ENCODE measurements at places on chromosomes 13 and 19. TPM values are rescaled to one million over a fixed set of nuclear protein-coding genes. Genes with fewer than 3 reads are reported as not detected.

CGB7 gene
- not detected for total RNA-seq

PINLYP gene
- total RNA-seq = 0.51 TPM

LGALS7 gene
- total RNA-seq = not detected

SYT5 gene
- total RNA-seq = not detected

RNF17 gene
- not detected for total RNA-seq

GFY gene
- total RNA-seq = not detected

PLIN5 gene
- total RNA-seq = not detected

NLRP9 gene
- total RNA-seq = not detected

ZNF837 gene
- 2.5 TPM for total RNA-seq

FAM187B gene
- not detected for total RNA-seq

PLIN4 gene
- total RNA-seq = not detected

MAG gene
- not detected for total RNA-seq

CPT1C gene
- 30.7 TPM for total RNA-seq

ELSPBP1 gene
- total RNA-seq = not detected

OR10H4 gene
- not detected for total RNA-seq

TIMM13 gene
- 76.1 TPM for total RNA-seq

C13orf42 gene
- not detected for total RNA-seq

CCDC169 gene
- total RNA-seq = 2.2 TPM

CPB2 gene
- total RNA-seq = not detected

GRCh38 chr13:99875391-99875790, 96.2 kb downstream of the ZIC5 start:
- no peaks in the 10 kb centered on the region for H3K27me3 ChIP-seq
- H3K36me3 ChIP-seq = no peaks in the 10 kb centered on the region
- H3K27ac ChIP-seq = no peak overlapping the region
- DNase-seq = no peak

GRCh38 chr19:37692956-37693620, 26.5 kb downstream of the ZNF607 start:
- no peak for DNase-seq
- peak overlapping the region; percentile 22 for H3K4me3 ChIP-seq
- no peak overlapping the region for H3K27ac ChIP-seq
- peaks cover 12% of the 10 kb centered on the region for H3K36me3 ChIP-seq
- no peaks in the 10 kb centered on the region for H3K27me3 ChIP-seq

GRCh38 chr19:33249740-33250366, 24.2 kb upstream of the SLC7A10 start:
- DNase-seq = no peak
- H3K4me3 ChIP-seq = no peak overlapping the region
- no peaks in the 10 kb centered on the region for H3K36me3 ChIP-seq
- H3K27me3 ChIP-seq = peaks cover under 1% of the 10 kb centered on the region

DNA sequence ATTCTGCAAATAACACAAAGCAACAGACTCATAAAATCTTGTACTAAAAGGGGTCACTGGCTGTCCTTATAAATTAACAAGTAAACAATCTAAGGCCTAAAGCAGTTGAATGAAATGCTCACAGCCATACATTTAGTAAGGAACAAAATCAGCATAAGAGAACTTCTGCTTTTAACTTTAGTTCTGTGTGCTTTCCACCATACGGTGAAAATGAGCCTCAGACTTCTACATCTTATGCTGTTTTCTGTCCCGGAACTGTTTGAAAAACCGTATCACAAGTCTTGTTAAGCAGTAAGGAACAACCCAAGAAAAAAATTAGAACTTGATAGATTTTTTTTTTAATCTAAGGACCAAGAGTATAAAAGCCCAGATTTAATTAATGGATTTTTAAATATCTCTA, 549.1 kb upstream of the MIR17HG start:
- H3K4me3 ChIP-seq = no peak overlapping the region
- no peaks in the 10 kb centered on the region for H3K4me1 ChIP-seq
- no peak overlapping the region for H3K27ac ChIP-seq

GRCh38 chr19:45079063-45079910, at the start of gene GEMIN7:
TSS of gene GEMIN7 (plus strand) at chr19:45079260. CDS start at chr19:45090115, 10,855 bp downstream.
- H3K4me3 ChIP-seq = peak within 1 kb of the TSS; percentile 100
- DNase-seq = no peak
- H3K27me3 ChIP-seq = no peaks in the 10 kb centered on the region
- H3K36me3 ChIP-seq = peaks cover 6% of the 10 kb centered on the region

DNA sequence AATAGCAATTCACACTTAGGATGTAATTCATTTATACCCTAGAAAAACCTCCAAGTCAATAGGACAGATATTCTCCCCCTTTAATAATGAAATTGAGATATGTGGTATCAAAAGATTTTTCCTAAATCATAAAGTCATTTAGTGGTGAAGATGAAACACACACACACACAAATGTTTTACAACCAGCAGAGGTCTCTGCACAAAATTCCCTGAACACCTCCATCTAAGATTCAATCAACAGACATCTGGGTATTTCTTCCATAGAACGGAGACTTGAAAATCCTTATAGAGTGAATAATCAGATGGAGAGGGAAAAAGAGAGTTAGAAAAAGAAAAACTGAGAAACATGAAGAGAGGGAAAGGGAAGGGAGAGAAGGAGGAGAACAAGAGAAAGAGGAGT, 52.8 kb downstream of the MYCBP2 start:
- no peaks in the 10 kb centered on the region for H3K27me3 ChIP-seq
- no peaks in the 10 kb centered on the region for H3K4me1 ChIP-seq

- no peak overlapping the region for H3K4me3 ChIP-seq
- H3K36me3 ChIP-seq = peaks cover under 1% of the 10 kb centered on the region
- peaks cover 16% of the 10 kb centered on the region for H3K4me1 ChIP-seq
- H3K27ac ChIP-seq = no peak overlapping the region
- peaks cover 5% of the 10 kb centered on the region for H3K27me3 ChIP-seq
These were observed 11.7 kb upstream of the IRGC start for GRCh38 chr19:43704002-43704705.

- H3K27me3 ChIP-seq = no peaks in the 10 kb centered on the region
- peaks cover under 1% of the 10 kb centered on the region for H3K4me1 ChIP-seq
- H3K4me3 ChIP-seq = no peak overlapping the region
- no peak overlapping the region for H3K27ac ChIP-seq
- no peaks in the 10 kb centered on the region for H3K36me3 ChIP-seq
These were observed 859.1 kb downstream of the SLITRK6 start for GRCh38 chr13:84940167-84940566.

GRCh38 chr13:93680329-93680728, 453.7 kb downstream of the GPC6 start:
- no peak overlapping the region for H3K27ac ChIP-seq
- H3K36me3 ChIP-seq = no peaks in the 10 kb centered on the region
- DNase-seq = no peak
- H3K4me1 ChIP-seq = peaks cover 2% of the 10 kb centered on the region

DNA sequence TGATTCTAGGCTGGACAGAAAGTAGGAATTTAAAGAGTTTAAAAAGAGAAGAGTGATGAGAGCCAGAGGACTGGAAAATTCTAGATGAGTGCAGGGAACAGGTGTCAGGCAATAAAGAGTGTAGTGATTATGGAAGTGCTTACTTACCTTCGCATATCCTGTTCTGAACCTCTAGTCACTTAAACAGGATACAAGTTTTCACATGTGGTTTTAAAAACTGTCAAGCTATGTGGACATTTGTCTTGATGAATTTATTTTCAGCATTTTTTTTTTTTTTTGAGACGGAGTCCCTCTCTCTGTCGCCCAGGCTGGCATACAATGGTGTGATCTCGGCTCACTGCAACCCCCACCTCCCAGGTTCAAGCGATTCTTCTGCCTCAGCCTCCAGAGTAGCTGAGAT, 34.3 kb upstream of the IL17D start:
- H3K27ac ChIP-seq = no peak overlapping the region
- H3K4me3 ChIP-seq = no peak overlapping the region
- peaks cover 5% of the 10 kb centered on the region for H3K36me3 ChIP-seq
- DNase-seq = no peak

- peaks cover 15% of the 10 kb centered on the region for H3K4me1 ChIP-seq
- H3K27ac ChIP-seq = no peak overlapping the region
- no peaks in the 10 kb centered on the region for H3K27me3 ChIP-seq
- H3K4me3 ChIP-seq = no peak overlapping the region
- peaks cover 2% of the 10 kb centered on the region for H3K36me3 ChIP-seq
These were observed 68.0 kb downstream of the CRYL1 start for GRCh38 chr13:20457670-20458069.

GRCh38 chr13:75326173-75327134, 155.5 kb downstream of the TBC1D4 start:
- H3K27ac ChIP-seq = peak overlapping the region; percentile 46
- DNase-seq = no peak
- H3K4me1 ChIP-seq = peaks cover 24% of the 10 kb centered on the region

- no peaks in the 10 kb centered on the region for H3K36me3 ChIP-seq
- no peaks in the 10 kb centered on the region for H3K27me3 ChIP-seq
- DNase-seq = no peak
- H3K4me1 ChIP-seq = peaks cover 6% of the 10 kb centered on the region
- H3K27ac ChIP-seq = no peak overlapping the region
- no peak overlapping the region for H3K4me3 ChIP-seq
These were observed 66.8 kb upstream of the MED4 start for GRCh38 chr13:48161530-48162179.

DNA sequence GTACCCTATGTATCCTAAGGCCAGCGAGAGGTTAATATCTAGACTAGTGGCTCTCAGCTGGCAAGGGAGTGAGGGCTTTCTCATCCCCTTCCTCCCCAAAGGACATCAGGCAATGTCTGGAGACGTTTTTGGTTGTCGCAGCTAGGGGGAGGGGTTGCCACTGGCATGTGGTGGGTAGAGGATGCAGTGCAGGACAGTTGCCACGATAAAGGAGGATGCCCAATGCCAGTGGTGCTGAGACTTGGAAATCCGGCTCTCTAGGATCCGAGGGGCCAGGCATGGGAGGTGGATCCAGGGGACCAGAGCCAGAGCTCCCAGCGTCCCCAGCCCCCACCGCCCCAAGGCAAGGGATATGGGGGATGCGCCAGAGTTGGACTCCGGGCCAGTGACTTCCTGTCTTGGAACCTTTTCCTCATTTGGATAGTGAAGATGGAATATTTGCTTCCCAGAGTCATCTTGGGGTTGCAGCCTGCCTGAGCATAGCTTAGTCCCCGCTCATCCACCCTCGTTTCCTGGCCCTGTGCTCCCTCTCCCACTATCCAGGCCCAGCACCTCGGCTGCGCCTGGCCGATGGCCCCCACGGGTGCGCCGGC, 4.9 kb downstream of the SSC5D start:
- no peak for DNase-seq
- H3K4me3 ChIP-seq = no peak overlapping the region
- H3K4me1 ChIP-seq = peaks cover 13% of the 10 kb centered on the region

GRCh38 chr19:39136225-39136940, 10.8 kb downstream of the PAK4 start:
- no peak overlapping the region for H3K27ac ChIP-seq
- no peaks in the 10 kb centered on the region for H3K36me3 ChIP-seq
- DNase-seq = no peak
- H3K4me3 ChIP-seq = no peak overlapping the region

DNA sequence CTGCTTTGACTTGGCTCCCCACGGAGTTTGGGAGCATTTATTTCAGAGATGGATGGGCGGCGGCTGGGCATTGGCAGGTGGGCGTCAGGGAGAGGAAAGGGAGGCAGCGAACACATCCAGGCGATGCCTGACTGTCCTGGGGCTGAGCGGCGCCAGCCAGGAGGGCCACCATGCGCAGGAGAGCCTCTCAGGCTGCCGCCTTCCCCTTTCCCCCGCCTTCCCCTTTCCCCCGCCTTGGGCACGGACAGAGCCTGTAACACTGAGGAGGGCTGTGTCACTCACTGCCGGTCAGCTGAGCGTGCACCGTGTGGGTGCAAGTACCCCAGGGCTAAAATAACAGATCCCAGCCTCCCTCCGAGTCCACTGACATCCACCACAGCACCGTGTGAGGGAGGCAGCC, 11.4 kb downstream of the MCF2L start:
- no peaks in the 10 kb centered on the region for H3K36me3 ChIP-seq
- no peak overlapping the region for H3K4me3 ChIP-seq
- DNase-seq = no peak
- no peaks in the 10 kb centered on the region for H3K4me1 ChIP-seq

GRCh38 chr19:13269348-13269747, 119.1 kb downstream of the IER2 start:
- DNase-seq = no peak
- no peaks in the 10 kb centered on the region for H3K36me3 ChIP-seq
- H3K27ac ChIP-seq = no peak overlapping the region
- H3K27me3 ChIP-seq = peaks cover 12% of the 10 kb centered on the region
- no peak overlapping the region for H3K4me3 ChIP-seq

- no peak overlapping the region for H3K4me3 ChIP-seq
- DNase-seq = no peak
- H3K36me3 ChIP-seq = peaks cover 2% of the 10 kb centered on the region
- H3K27ac ChIP-seq = no peak overlapping the region
- H3K27me3 ChIP-seq = peaks cover 4% of the 10 kb centered on the region
These were observed 726.4 kb upstream of the GPC6 start for GRCh38 chr13:92500192-92500591.

DNA sequence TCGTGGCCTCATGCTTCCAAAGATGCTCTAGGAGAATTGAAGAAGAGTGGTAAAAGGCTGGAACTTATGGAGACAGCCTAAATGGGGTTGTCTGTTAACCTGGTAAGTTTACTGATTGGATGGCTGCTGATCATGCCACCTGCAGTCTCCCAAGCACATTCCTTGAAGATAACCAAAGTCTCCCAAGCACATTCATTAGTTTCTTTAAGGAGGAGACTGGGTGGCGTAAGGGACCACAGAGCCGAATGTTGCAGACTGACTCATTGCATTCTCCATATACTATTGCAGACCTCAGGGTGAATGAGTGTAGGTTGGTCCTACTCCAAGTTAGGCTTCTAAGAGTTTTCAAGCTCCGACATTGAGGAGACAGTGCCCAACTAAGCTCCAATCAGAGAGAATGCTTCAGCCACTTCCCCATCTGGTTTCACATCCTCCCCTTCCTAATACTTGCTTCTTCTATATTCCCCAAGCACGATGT, at the start of gene IGFL3:
TSS of gene IGFL3 (minus strand) at position 51 of the 478 bp plus-strand sequence. CDS start at position 12, 39 bp downstream.
- H3K4me3 ChIP-seq = no peak within 1 kb of the TSS
- peaks cover 10% of the 10 kb centered on the region for H3K36me3 ChIP-seq
- peaks cover 2% of the 10 kb centered on the region for H3K4me1 ChIP-seq
- no peak for DNase-seq
- no peak within 1 kb of the TSS for H3K27ac ChIP-seq

- H3K36me3 ChIP-seq = peaks cover 8% of the 10 kb centered on the region
- H3K4me3 ChIP-seq = no peak overlapping the region
- H3K27me3 ChIP-seq = no peaks in the 10 kb centered on the region
- DNase-seq = peak; percentile 75
- H3K4me1 ChIP-seq = no peaks in the 10 kb centered on the region
- H3K27ac ChIP-seq = no peak overlapping the region
These were observed 45.7 kb downstream of the CD320 start for GRCh38 chr19:8262431-8262830.

GRCh38 chr13:27772651-27773425, 19.4 kb upstream of the GSX1 start:
- no peaks in the 10 kb centered on the region for H3K36me3 ChIP-seq
- H3K4me1 ChIP-seq = no peaks in the 10 kb centered on the region
- no peak for DNase-seq
- no peak overlapping the region for H3K27ac ChIP-seq
- peaks cover 48% of the 10 kb centered on the region for H3K27me3 ChIP-seq

GRCh38 chr13:34583181-34583580, 358.9 kb upstream of the NBEA start:
- H3K4me1 ChIP-seq = peaks cover 7% of the 10 kb centered on the region
- H3K36me3 ChIP-seq = peaks cover 1% of the 10 kb centered on the region
- H3K27me3 ChIP-seq = no peaks in the 10 kb centered on the region
- no peak overlapping the region for H3K4me3 ChIP-seq

All from chondrocyte (in vitro differentiated cells).